CD14-positive monocyte (primary cell): ENCODE measurements at places on chromosomes 2 and 18.

DNA sequence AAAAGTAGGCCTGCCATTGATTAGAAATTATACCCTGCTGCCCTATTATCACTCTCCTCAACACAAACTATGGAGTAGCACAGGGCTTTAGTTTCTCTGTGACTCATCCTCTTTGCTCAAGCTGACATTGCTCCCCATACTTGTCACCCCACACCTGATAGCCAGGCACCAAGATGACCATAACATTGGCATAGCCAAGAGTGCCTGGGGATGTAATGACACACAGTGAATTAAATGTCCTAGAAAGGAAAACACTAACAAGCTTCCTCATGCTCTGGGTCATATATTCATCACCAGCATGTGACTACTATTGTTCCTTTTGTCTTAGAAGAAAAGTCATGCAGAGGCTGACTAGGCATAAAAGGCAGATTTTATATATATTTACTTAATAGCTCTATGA is 137.8 kb upstream of the RND3 start:
- no peaks in the 10 kb centered on the region for H3K36me3 ChIP-seq
- no peaks in the 10 kb centered on the region for H3K27me3 ChIP-seq
- H3K27ac ChIP-seq: no peak overlapping the region
- H3K4me1 ChIP-seq: no peaks in the 10 kb centered on the region
- H3K4me3 ChIP-seq: no peak overlapping the region

- no peak overlapping the region for H3K27ac ChIP-seq
- no peaks in the 10 kb centered on the region for H3K27me3 ChIP-seq
- peaks cover 69% of the 10 kb centered on the region for H3K4me1 ChIP-seq
Observed at GRCh38 chr2:127632592-127633489, 13.1 kb upstream of the GPR17 start.

- H3K4me3 ChIP-seq: no peak overlapping the region
- no peaks in the 10 kb centered on the region for H3K36me3 ChIP-seq
- no peak overlapping the region for H3K27ac ChIP-seq
- H3K27me3 ChIP-seq: no peaks in the 10 kb centered on the region
- DNase-seq: no peak
- H3K4me1 ChIP-seq: no peaks in the 10 kb centered on the region
Observed at GRCh38 chr18:41618147-41618546, 336.9 kb upstream of the PIK3C3 start.

- H3K27ac ChIP-seq: no peak overlapping the region
- no peak for DNase-seq
- no peaks in the 10 kb centered on the region for H3K27me3 ChIP-seq
- no peaks in the 10 kb centered on the region for H3K4me1 ChIP-seq
Observed at GRCh38 chr2:104050656-104051242, 803.2 kb upstream of the POU3F3 start.

- DNase-seq: peak; percentile 79
- H3K27me3 ChIP-seq: no peaks in the 10 kb centered on the region
- peak overlapping the region; percentile 58 for H3K4me3 ChIP-seq
- H3K4me1 ChIP-seq: peaks cover 20% of the 10 kb centered on the region
- H3K27ac ChIP-seq: peak overlapping the region; percentile 97
- H3K36me3 ChIP-seq: peaks cover 27% of the 10 kb centered on the region
Observed at GRCh38 chr2:32289165-32289999, 11.7 kb downstream of the YIPF4 start.

DNA sequence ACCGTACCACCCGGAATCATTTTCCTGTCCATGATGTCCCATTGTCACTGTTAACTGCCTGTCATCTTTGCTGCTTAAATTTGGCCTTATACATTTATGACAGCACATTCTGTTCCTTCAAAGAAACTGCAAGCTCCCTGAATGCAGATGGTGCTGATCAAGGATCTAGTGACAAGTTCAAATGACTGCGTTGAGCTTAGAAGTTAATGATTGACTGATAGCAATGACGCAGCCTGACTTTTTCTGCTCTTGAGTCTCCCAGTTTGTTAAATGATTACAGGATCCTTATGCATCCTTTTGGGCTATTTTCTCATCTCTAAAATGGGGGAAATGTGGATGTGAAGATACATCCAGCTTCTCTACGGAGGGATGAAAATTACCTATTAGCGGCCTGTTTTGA is 159.0 kb downstream of the DCC start:
- DNase-seq: no peak
- H3K27me3 ChIP-seq: no peaks in the 10 kb centered on the region
- H3K36me3 ChIP-seq: no peaks in the 10 kb centered on the region
- no peak overlapping the region for H3K27ac ChIP-seq
- H3K4me1 ChIP-seq: no peaks in the 10 kb centered on the region

DNA sequence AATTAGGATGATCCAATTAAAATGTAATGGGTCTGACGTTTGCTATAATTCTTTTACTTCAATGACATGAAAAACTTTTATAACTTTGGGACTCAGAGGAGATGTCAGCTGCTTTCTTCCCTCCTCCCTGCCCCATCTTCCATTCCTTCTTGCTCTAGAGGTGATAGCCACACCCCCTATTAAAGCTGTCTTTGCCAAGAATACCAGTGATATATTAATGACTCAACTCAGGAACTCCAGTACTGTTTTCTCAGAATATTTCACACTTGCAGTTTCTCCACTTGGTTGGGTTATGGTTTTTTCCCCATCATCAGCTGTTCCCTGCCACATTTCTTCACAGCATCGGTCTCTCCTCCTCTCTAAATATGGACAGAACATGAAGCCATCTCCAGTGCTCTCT is 184.0 kb downstream of the KCNE4 start:
- no peaks in the 10 kb centered on the region for H3K27me3 ChIP-seq
- no peak overlapping the region for H3K27ac ChIP-seq
- no peaks in the 10 kb centered on the region for H3K4me1 ChIP-seq
- no peak overlapping the region for H3K4me3 ChIP-seq

DNA sequence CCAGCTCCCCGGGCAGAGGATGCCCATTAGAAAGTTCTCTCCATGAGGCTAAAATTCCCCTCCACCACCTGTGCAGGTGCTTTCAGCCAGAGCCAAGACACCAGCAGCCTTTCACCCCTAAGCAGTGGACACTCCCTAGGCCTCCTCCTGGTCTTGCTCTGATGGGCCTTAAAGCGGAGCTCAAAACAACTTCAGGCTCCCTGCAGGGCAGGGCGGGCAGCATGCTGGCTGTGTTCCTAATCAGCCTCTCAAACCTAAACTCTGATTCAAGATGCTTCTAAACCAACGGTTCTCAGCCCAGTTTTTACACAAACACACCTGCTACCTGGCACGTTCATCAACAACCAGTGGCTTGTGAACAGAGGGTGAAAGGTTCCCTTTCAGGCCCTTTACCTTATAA is 254.4 kb downstream of the TWIST2 start:
- no peak for DNase-seq
- no peaks in the 10 kb centered on the region for H3K27me3 ChIP-seq
- H3K4me1 ChIP-seq: no peaks in the 10 kb centered on the region
- H3K27ac ChIP-seq: no peak overlapping the region
- H3K4me3 ChIP-seq: no peak overlapping the region
- peaks cover 100% of the 10 kb centered on the region for H3K36me3 ChIP-seq

GRCh38 chr2:73268830-73269685 is 15.2 kb downstream of the FBXO41 start:
- peaks cover 16% of the 10 kb centered on the region for H3K27me3 ChIP-seq
- no peak for DNase-seq
- H3K27ac ChIP-seq: no peak overlapping the region
- H3K36me3 ChIP-seq: peaks cover 27% of the 10 kb centered on the region

DNA sequence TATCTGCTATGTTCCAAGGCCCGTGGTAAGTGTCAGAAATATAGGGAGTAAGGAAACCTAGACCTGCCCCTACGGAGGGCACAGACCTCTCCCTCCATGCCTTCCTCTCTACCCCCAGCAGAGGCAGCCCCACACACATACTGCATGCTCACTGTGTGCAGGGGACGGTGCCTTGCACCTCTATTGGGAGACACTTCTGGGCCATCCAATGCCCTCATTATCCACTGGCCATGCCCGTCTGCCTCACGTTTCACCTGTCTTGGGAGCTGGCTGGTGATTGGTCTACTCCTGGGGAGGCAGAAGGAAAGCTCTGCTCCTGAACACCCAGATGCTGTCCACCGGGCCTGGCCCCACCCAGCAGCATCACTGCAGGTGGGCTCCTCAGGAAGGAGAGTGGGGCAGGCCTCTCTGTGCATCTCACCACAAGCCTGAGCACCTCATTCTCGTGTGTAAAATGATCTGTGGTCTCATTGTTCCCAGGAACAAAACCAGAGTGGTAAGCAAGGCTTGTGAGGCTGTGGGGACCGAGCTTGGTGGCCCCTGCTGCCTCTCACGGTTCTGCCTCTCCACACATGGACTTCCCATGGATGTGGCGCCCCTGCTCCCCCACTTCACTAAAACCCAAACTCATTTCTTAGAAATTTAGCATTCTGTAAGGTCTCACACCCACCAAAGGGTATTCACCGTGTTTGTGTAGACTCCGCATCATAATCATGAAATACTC is 312.5 kb upstream of the HS6ST1 start:
- H3K4me3 ChIP-seq: no peak overlapping the region
- H3K27ac ChIP-seq: no peak overlapping the region
- no peak for DNase-seq
- no peaks in the 10 kb centered on the region for H3K27me3 ChIP-seq

DNA sequence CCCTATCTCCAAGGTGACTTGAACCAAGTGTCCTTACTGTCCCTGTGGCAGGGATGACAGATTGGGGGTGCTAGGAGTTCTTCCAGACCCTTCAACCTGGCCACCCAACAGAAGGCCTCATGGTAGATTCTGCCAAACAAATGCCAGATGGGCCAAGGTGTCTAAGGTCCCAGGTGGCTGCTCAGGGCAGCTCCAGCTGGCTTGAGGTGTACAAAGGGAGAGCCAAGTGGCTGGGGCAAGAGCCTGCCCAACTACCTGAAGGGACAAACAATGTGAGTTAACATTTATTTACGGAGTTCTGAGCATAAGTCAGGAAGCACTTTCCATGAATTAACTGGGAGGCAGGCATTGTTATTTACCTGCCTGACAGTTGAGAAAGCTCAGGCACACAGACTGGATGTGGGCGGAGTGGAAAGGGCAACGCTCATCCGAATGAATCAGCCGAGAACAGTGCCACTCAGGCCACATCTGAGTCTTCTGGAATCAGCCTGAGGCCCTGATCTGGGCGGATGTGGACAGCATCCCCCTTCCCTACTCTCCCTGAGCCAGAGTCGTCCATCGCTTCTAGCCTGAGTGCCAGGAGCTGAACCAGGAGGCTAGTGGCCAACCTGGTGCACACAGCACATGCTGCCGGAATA is 4.4 kb upstream of the KCNIP3 start:
- H3K4me1 ChIP-seq: no peaks in the 10 kb centered on the region
- H3K27ac ChIP-seq: no peak overlapping the region
- DNase-seq: no peak
- H3K27me3 ChIP-seq: no peaks in the 10 kb centered on the region
- H3K4me3 ChIP-seq: no peak overlapping the region
- H3K36me3 ChIP-seq: no peaks in the 10 kb centered on the region

DNA sequence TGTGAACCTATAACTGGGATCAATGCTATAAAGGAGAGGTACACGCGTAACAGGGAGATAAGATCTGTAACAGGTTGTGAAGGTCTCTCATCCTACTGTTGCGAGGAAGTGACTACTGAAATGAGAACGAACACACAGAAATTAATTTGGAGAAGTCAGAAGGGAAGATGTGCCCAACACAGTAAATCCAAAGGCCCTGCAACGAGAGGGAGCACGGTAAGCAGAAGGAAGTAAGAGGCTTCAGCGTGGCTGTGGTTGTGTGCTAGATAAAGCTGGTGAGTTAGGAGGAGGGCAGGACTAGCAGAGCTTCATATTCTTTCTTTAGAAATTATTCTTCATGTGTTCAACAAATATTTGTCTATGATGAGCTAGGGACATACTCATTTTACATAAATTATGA is 2.5 kb upstream of the ATG16L1 start:
- no peaks in the 10 kb centered on the region for H3K27me3 ChIP-seq
- H3K4me3 ChIP-seq: peak overlapping the region; percentile 30
- peak; percentile 56 for DNase-seq
- H3K36me3 ChIP-seq: peaks cover 2% of the 10 kb centered on the region
- peak overlapping the region; percentile 89 for H3K27ac ChIP-seq

DNA sequence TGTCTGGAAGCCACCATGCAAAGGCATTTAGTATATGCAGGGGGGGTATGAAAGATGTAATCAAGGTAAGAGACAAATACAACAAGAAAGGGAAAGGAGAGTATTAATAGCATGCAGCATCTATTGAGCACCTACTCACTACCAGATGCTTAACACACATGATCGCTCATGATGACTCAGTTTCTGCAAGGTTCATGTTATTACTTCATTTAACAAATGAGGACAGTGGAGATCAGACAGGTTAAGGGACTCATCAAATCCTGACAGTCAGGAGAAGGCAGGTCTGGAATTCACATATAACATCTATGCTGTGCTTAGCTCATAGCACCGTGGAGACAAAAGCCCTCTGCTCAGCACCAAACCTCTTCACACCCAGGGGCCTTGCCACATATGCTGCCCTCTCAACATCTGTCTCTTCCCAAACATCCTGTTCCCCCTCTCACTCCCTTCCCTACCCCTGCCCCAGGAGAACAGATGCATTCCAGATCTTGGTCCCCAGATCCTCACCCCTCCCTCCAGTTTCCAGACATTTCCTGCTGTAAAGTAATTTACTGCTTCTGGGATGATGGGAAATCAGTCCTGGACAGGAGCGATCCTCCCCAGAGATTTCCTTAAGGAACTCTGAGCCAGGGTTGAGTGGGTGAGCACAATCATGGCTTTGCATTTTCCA is 155.3 kb downstream of the ANTXR1 start:
- no peaks in the 10 kb centered on the region for H3K27me3 ChIP-seq
- H3K4me1 ChIP-seq: peaks cover 41% of the 10 kb centered on the region
- H3K36me3 ChIP-seq: no peaks in the 10 kb centered on the region
- no peak for DNase-seq
- H3K27ac ChIP-seq: no peak overlapping the region

GRCh38 chr2:455015-455705 is 167.3 kb upstream of the ALKAL2 start:
- H3K27me3 ChIP-seq: no peaks in the 10 kb centered on the region
- no peak for DNase-seq
- no peaks in the 10 kb centered on the region for H3K36me3 ChIP-seq
- H3K4me3 ChIP-seq: no peak overlapping the region
- no peaks in the 10 kb centered on the region for H3K4me1 ChIP-seq
